ENCODE measurements at places on chromosomes 2 and 18.

DNA sequence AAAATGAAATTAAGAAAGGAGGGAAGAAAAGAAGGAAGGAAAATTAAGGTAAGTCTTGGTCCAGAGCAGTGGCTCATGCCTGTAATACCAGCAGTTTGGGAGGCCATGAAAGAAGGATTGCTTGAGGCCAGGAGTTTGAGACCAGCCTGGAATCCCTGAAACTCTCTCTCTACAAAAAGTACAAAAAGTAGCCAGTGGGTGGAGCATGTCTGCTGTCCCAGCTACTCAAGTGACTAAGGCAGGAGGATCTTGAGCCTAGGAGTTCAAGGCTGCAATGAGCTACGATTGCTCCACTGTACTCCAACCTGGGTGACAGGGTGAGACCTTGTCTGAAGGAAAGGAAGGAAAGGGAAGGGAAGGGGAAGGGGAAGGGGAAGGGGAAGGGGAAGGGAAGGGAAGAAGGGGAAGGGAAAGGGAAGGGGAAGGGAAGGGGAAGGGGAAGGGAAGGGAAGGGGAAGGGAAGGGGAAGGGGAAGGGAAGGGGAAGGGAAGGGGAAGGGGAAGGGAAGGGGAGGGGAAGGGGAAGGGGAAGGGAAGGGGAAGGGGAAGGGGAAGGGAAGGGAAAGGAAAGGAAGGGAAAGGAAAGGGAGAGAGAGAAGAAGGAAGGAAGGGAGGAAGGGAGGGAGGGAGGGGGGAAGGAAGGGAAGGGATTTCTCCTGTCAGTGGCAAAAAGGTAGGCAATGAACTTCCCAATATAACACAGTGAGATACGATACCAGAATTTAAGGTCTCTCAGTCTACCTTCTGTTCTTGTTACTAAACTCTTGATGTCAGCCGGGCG is 412.8 kb downstream of the CMPK2 start:
- no peak for DNase-seq

DNA sequence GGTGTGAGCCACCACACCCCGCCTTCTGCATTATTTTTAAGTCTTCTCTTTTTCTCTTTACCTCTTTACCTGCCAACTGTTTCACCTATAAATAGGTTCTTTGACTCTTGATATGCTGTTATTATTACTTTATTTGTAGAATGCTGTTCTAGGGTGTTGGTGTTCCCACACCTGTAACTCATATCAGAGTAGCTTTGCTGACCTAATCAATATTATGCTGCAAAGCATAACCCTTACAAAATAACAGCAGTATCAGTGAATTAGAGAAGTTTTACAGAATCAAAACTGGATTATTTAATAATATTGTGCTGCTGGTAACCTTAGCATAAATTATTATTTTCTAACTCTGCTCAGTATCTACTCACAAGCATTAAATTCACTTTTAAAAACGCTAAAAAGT is 161.5 kb downstream of the FIGN start:
- DNase-seq = no peak

- no peak for DNase-seq
Observed at GRCh38 chr2:113083296-113083695, 15.5 kb downstream of the IL1F10 start.

DNA sequence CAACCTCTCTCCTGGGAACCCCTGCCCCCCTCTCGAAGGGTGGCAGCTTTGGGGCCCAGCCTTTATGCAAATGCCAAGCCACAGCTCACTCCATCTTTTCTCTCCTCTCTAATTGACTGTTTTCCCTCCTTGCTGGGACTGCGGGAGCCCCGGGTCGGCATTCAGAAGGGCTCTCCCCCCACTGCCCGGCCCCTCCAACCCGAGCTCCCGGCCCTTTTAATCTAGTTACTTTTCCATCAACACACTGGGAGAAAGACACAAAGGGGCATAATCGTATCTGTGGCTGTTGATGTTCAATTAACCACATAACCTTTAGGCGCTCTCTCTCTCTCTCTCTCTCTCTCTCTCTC is 95.4 kb downstream of the INHBB start:
- no peak for DNase-seq
